ENCODE measurements at places on chromosomes 2 and 18. TPM values are rescaled to one million over a fixed set of nuclear protein-coding genes. Genes with fewer than 3 reads are reported as not detected.
A peak's percentile ranks its signal among the peaks of the same experiment; 100 is the strongest.

GRCh38 chr18:3546106-3546505 lies 96.1 kb downstream of the TGIF1 start:
- no peak for DNase-seq

- DNase-seq: no peak
Observed at GRCh38 chr2:232533944-232534710, 5.4 kb upstream of the CHRNG start.

GRCh38 chr2:12126318-12126717 lies 379.9 kb downstream of the LPIN1 start:
- no peak for DNase-seq

GRCh38 chr18:80159713-80160636 lies 50.9 kb downstream of the ADNP2 start:
- DNase-seq: no peak

DNA sequence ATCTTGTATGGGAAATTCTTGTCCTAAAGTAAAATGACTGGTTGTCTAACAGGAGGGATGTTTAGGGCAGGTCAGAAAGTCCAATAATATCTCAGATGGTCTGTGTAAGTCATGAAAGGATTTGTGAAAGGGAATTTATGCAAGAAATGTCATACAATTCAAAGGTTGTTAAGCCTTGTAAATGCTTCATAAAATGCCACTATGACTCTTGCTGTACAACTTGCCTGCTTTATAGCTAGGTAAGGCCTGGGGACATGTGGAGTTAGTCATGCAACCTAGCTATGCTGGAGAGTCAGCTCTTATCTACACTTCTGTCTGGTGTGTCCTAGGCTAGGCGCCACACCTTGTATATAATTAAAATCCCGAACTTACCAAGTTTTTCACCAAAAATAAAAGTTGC lies 36.9 kb upstream of the VWA3B start:
- DNase-seq: no peak

DNA sequence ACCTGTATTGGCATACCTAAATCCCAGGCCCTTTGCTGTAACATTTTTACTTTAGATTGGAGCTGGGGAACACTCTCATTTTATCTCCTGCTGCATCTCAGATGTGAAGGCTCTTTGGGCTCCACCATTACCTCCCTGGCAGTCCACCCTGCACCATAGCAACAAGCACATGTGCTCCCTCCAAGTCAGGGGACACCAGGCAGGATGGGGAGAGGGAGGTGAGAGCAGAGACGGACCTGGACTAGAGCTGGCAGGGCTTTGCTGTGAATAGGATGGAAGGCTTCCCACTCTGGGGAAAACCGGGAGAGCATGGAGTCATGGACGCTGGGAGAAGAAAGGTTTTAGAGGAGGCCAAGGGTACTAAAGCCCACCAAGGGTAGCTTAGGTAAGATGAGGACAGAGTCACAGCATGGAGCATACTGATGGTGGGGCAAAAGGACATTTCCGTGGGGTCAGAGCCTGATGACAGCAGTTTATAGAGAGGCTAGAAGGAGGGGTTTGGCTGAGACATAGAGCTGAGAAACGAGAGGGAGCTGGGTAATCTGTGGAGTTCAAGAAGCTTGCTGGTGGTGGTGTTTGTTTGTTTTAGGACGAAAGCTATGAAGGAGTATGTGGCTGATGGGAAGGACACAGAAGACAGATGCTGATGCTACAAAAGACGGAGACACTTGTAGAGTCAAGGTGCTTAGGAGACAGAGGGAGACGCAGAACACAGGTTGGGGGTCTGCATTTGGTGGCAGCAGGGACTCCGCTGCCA lies 134.8 kb downstream of the COL6A3 start:
- DNase-seq: no peak

- peak; percentile 16 for DNase-seq
Observed at GRCh38 chr2:201886504-201886903, 80.2 kb downstream of the CDK15 start.

The SERPINB4 gene
- polyA plus RNA-seq: not detected

GRCh38 chr2:241796610-241797138 lies 12.3 kb upstream of the NEU4 start:
- DNase-seq: no peak

The AQP12A gene
- not detected for polyA plus RNA-seq

The UGT1A4 gene
- 0.05 TPM for polyA plus RNA-seq

- no peak for DNase-seq
Observed at GRCh38 chr2:220913384-220913783, 658.7 kb downstream of the EPHA4 start.

DNA sequence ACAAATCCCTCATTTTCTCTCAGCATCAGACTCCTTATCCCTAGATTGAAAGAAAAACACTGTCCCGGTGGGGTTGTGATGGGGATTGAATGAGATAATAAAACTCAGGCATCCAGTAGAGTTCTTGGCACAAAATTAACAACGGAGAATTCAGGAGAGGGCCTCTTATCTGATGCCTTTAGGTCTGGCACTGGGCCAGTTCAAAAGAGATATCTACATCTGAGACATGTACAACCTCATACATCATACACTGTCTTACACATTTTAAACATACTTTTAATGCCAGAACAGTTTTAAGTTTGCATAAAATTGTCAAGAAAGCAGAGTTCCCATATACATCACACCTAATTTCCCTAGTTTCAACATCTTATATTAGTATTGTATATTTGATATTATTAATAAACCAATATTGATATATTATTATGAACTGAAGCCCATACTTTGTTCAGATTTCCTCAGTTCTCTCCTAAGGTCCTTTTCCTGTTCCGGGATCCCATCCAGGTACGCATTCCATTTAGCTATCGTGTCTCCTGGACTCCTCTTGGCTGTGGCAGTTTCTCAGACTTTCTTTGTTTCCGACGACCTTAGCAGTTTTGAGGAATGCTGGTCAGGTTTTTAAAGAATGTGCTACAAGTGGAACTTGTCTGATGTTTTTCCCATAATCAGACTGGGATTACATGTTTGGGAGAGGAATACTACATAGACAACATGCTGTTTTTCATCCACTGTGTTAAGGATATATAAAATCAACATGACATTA lies 27.8 kb downstream of the NXPH2 start:
- DNase-seq: no peak

The MZT2B gene
- 273 TPM for polyA plus RNA-seq

The PJVK gene
- polyA plus RNA-seq: 3.6 TPM

The C18orf32 gene
- polyA plus RNA-seq: 12.7 TPM

DNA sequence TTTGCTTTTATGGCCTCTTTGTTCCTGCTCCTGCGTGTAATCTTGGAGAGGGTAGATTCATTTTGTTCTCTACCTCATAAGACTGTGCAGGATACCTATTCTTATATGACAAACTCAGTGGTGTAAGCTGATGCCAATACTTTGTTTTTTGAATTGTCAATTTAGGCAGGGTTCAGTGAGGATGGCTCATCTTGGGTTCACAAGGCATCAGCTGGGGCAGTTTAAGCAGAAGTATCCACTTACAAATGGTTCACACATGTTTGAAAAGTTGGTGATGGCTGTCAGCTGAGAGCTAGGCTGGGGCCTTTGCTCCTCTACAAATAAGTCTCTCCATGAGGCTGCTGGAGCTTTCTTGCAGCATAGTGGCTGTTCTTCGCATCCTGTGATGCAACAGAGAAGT lies 920.6 kb upstream of the PIK3C3 start:
- no peak for DNase-seq

- no peak for DNase-seq
Observed at GRCh38 chr2:112694182-112694581, 26.6 kb upstream of the NT5DC4 start.

All from A549 (cell line).